ENCODE measurements at places on chromosomes 1 and 21.

- no peak for DNase-seq
These were observed 30.1 kb downstream of the AVPR1B start for GRCh38 chr1:206087091-206087490.

DNA sequence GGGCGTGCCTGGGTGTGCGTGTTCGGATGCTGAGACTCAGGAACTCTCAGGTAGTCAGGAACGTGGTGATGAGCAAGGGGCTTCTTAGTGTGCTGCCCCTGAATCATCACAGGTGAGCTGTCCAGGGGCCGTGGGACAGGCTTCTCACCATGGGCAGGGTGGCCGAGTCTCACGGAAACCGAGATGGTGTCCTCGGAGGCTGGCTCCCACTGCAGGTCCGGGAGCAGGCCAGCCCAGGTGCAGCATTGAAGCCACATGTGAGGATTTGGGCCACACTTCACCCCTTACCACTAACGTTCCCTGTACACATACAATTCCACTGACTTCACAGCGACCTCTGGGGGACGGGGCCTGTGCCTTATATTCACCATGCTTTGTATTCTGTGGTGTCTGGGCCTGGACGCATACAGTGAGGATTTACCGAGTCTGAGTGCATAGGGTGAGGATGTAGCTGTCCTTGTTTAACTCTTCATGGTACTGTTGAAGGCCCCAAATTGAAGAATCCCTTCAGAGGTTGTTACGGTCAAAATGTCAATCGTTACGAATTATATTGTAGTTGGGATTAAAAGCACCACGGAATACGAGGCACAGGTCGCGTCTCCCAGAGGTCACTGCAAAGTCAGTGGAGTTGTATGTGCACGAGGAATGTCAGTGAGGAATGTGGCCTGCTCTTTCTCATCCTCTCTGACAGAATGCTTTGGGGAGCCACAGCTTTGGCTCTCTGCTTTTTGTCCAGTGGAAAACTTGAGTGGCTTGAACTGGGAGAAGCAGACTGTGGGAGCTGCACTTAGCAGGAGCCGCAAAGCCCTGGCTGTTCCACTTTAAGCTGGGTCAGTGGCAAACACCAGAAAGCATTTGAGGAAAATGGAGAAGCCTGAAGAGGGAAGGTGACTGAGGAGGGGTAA lies 95.3 kb downstream of the MTR start:
- no peak for DNase-seq

DNA sequence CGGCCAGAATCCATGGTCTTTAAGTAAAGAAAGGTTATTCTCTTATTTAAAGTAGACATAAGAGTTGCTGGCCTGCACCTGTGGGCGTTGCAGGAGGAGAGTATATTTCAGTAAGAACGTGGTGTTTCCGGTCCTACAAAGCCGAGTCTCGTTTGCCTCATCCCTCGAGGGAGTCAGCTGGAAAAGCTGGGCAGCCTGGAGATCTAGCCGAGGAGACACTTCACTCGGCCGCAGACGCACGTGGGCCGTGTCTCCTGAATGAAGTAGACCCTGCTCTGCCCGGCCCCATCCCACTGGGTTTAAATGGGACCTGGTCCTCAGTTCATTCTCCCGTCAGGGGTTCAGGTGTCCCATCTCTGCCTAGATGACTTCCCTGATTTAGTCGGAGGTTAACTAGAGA lies 14.9 kb downstream of the SLC45A1 start:
- DNase-seq, result no peak

DNA sequence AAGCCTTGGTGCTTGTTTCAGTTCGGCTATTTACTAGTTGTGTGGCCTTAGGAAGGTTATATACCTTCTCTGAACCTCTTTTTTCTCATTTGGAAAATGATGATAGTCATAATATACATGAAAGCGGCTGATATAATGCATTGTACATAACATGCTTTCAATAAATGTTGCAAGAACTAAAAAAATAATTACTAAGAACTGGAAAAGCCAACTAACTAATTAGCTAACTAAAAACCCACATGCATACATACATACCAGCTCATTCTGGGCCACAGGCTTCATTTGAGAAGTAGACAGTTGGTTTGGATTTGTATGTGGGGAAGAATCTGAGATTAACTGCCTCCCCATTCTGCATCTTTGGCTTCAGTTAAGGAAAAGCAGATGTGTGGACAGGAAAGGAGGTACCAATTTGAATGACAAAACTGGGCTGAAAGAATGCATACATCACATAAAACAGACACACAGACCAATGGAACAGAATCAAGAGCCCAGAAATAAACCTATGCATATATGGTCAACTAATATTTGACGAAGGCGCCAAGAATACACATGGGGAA lies 217.9 kb downstream of the TM2D1 start:
- no peak for DNase-seq

DNA sequence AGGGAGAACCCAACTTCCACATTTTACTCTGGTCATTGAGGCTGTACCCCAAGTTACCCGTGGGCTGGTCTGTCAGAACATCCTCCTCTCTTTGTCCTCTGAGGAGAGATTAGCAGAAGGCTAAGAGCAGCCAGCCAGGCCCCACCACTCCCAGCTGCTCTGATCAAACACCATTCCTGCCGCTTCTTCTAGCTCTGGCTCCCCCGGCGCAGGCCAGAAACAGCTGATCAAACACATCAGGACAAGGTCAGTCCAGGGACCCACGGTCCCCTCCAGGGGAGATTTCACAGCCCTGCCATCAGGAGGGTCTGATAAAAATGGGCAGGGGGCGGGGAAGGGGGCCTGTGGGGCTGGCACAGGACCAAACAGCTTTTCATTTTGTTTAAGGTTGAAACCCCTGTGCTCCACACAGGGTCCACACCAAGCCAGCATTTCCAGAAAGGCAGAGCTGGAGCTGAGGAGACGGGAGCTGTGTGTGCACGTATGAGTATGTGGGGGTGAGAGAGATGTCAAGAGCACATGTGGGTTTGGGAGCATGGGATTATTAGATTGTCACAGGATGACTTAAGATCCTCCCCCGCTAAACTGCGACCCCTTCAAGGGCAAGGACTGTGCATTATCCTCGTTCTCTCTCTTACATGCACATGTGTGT lies 29.9 kb upstream of the EPHA8 start:
- no peak for DNase-seq

GRCh38 chr1:5140136-5140535 lies 485.7 kb downstream of the AJAP1 start:
- DNase-seq, result no peak

DNA sequence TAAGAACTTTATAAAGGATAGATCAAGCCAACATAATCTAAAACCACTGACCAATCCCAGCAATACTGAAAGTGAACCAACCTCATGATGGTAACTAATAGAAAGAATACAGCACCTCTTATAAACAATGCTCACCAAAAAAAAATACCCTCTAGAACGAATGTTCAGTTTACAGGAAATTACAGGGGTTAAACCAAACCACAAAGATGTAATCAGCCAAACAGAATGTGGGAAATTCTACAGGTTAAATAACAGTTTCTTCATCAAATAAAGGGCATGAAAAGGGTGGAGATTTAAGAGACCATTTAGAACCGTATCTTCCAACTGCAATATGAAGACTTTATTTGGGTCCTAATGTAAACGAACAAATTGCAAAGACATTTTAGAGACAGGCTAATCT lies 30.4 kb downstream of the ARID4B start:
- no peak for DNase-seq

DNA sequence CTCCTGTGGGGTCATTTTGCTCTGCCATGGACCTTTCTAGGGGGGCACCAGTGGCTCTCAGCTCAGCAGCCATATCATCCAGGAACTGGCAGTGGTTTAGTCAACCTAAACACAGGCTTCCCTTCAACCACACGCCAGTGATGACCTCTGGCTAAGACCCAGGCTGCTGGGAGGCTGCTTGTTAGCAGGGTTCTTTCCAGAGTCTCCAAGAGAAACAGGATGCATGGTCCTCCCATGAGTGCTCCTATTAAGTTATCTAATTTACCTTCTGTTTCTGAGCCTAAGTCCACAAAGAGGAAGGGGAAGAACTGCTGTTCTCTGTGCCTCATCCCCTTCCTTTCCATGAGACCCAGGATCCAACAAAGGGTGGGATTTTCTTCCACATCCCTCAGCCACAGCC lies 137.3 kb upstream of the PLXNA2 start:
- no peak for DNase-seq

DNA sequence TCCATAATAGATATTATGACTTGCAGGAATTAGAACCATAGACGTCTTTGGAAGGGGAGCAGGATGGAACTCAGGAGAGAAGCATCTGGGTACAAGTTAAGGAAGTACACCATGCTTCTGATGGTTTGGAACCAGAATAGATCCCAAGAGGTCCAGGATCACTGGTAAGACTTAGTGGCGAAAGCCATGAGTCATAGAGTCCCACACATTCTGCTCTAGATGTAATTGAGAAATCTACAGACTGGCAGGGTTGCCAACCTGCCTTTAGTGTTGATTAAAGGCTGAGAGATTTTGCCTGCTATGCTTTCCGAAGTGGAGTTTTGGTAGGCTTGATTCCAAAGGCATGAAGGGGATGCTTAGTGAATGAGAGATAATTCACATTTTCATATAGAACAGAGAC lies 57.1 kb upstream of the C1orf87 start:
- no peak for DNase-seq

GRCh38 chr1:71577451-71578131 lies 496.8 kb upstream of the ZRANB2 start:
- no peak for DNase-seq

DNA sequence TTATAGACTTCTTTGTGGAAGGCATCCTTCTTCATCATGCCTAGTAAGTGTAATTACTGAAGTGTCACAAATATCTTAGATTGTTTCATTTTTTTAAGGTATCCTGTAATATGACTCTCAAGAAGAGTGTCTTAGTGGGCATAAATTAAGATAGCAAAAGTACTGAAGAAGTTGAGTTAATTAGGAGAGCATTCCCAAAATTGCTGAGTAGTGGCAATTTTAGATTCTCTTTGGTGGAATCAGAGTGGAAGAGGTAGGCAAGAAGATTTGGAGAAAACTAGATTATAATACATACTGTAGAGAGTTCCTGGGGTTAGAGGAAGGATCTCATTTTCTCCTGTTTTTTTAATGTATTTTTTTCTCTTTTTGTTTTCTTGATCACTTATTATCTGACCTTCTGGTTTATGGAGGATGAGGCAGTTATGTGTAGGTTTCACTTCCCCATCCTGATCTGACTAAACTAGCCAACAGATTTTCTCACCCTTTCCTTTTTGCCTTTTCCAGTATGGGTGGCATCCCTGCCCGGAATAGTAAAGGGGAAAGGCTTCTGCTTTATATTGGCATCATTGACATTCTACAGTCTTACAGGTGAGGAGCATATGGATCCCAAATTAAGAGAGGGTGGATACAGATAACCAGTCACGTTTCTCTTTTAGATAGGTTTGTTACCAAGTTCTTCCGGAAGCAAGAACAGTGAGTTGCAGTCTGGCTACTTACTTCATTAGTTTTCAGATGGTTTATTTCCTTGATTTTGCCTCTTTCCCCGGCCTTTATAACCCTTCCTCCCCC lies 16.7 kb upstream of the PSMD4 start:
- DNase-seq, result no peak

DNA sequence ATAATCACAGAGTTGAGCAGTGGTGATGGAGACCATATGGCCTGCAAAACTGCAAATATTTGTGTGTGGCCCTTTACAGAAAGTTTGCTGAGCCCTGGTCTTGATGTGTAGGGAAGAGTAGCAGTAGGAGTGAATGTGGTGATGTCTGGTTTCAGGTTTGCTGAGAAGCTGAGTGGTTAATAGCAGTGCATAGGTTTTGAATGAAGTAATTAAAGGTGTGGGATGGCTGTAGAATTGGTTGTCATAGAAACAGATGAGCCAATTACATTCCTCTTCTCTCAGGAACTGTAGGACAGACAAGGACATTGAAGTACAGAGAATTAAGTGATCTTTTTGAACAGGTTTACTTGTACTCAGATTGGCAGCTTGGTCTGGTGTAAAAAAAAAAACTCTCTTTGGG lies 37.4 kb downstream of the PRDM2 start:
- DNase-seq, result no peak

GRCh38 chr1:164771619-164772361 lies 212.8 kb downstream of the PBX1 start:
- no peak for DNase-seq

GRCh38 chr1:26602378-26602959 lies 72.9 kb downstream of the RPS6KA1 start:
- no peak for DNase-seq

- no peak for DNase-seq
These were observed 3.0 kb upstream of the RRP1 start for GRCh38 chr21:43786300-43786806.

DNA sequence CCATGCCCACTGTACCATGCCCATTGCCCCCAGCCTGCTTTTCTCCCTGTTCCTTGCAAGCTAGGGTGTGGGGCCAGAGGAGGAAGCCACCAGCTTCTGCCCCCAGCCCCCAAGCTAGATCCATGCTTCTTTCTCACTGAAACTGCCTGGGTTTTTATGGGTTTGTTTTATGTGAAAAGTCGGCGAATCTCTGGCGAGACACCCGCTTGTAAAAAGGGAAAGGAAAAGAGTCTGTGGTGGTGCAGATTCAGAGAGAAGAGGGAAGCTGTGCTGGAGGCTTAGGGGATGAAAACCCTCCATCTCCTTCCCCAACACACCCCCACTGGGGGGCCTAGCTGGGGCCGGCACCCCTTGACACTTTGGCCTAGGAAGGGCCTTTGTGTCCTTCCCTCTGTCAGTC lies 26.2 kb downstream of the GRHL3 start:
- DNase-seq, result no peak

DNA sequence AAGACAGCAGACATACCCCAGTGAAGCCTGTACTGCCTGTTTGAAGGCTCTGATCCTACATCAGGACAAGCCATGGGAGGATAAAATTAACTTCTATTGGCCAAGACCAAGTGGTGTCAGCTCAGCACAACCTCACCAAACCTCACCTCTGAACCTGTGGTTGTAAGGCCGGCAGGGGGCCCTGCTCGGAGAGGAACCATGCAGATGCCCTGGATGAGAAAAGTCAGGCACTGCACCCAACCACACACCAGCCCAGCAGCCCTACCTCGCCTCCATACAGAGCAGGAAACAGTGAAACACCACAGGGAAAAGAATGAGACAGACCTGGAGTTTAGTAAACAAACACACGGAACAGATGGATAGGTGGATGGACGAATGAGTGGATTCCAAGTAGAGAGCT lies 70.0 kb upstream of the PAX7 start:
- DNase-seq, result no peak

- DNase-seq, result no peak
These were observed 86.3 kb downstream of the ACBD6 start for GRCh38 chr1:180415985-180416633.

DNA sequence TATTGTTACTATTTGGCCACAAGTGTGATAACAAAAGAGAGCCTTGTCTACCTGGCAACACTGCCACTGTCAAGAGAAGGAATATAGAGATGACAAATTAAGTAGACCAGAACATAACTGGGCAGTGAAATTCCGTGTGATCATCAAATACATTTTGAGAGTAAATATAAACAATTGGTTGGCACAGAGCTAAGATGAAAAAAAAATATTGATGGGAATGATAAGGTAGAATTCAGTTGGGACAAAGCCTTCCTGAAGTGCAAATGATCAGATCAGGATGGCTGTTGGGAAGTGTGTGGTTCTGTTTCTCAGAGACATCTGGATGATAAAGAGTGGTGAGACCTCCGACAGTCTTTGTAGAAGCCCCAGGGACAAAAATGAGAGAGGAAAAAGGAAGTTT lies 205.5 kb upstream of the CAMK1G start:
- DNase-seq, result no peak

GRCh38 chr1:167095368-167095767 lies 1.5 kb downstream of the STYXL2 start:
- DNase-seq, result no peak

- no peak for DNase-seq
These were observed 710.7 kb upstream of the ADAMTS5 start for GRCh38 chr21:27677546-27677945.
